ENCODE measurements at places on chromosomes 5 and 9.
A peak's percentile ranks its signal among the peaks of the same experiment; 100 is the strongest.

DNA sequence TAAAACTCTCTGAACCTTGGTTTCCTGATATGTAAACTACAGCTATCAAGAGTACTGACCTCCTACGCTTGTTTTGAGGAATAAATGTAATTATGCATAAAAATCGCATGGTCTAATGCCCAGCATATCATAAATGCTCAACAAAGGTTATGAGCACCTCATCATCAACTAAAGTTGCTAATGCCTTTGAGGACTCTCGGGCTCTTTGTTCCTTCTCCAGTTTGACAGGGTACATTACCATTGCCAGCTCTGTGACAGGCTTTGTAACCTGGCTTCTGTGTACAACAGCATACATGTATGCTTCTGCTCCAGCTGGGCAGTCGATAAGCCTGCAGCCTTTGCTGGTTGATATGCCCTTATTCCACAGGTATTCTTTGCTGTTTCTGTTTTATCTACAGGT, 95.2 kb downstream of the C9orf152 start:
- no peak for DNase-seq

DNA sequence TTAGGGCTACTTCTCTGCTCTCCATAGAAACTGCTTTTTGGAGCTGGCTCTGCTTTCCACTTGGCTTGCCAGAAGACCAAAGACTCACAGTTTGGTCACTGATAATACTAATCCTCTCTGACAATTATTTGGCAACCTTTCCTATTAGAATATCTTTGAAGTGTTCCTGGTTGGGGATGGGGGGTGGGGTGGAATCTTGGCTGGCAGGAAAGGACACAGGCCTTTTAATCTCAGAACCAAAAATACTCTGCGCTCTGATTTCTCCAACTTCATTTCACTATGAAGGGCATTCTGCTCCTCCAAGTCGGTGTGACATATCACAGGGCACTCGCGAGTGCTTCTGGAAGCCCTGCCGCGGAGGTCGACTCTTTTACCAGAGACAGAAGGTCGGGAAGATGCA, 1329.0 kb upstream of the WWC1 start:
- no peak for DNase-seq

- no peak for DNase-seq
These were observed 501.9 kb downstream of the KDM4C start for GRCh38 chr9:7259544-7260241.

DNA sequence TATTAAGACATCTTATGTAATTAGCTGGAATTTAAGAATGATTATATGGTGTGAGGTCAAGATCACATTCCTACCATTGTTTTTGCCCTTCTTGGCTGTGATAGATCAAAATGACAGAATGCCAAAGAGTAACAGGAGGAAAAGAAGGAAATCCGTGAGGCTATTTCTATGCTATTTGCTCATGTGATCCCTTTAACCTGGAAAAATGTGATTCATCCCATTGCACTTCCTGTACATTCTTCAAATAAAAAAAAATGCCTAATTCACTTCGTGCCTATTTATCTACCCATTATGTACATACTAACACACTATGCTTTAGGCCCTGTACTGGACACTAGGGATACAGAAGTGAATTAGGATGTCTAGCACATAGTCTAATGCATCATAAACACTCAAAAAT, 154.1 kb upstream of the PAPPA start:
- DNase-seq, result no peak

- DNase-seq, result no peak
These were observed 29.7 kb downstream of the SLC25A25 start for GRCh38 chr9:128097543-128098296.

GRCh38 chr5:9361835-9362234, 184.0 kb downstream of the SEMA5A start:
- no peak for DNase-seq

- no peak for DNase-seq
These were observed 158.3 kb downstream of the KCTD16 start for GRCh38 chr5:144328980-144329379.

DNA sequence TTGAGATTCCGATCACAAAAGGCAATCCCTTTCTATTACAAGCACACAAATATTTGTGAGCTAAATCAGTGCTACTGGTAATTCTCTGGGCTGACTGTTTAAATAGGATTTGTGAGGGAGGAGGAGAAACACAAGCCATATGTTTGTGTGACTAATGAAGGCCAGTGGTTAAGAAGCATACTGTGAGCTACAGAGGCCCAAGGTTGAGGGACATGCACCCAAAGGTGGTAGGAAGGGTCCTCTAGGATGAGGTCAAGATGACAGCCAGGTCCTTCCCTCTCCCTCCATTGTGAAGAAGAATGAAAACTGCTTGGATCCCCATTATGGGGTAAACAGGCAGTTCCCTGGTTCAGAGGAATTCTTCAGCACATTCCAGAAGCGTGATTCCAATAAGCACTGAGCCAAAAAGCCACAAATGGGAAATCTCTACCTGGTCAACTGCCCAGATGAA, 83.9 kb downstream of the SPOCK1 start:
- DNase-seq, result peak; percentile 31

DNA sequence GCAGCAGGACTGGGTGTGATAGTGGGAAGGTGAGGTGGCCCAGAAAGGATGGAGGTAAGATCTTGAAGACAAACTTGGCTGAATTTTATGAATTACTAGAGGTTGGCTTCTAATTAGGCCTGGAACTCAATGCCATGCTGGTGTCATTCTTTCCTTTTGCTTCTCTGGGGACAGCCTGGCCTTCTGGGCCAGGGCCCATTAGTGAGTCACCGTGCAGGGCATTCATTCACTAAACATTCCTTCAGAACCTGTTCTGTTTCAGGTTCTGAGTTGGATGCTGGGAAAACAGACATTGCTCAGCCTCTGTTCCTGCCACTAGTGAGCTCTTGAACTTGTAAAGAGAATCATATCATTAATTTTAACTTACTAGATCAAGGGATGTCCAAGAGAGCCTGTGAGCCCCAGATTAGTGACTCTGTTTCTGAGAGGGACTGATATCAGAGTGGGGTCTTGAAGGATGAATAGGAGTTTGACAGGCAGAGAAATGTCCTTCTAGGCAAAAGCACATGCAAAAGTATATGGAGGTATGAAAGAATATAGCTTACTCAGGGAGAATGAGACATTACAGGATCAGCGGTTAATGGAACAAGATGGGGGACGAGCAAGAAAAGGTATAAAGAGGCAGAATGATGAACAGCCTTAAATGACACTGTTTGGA, 66.5 kb downstream of the LHX2 start:
- DNase-seq, result no peak

DNA sequence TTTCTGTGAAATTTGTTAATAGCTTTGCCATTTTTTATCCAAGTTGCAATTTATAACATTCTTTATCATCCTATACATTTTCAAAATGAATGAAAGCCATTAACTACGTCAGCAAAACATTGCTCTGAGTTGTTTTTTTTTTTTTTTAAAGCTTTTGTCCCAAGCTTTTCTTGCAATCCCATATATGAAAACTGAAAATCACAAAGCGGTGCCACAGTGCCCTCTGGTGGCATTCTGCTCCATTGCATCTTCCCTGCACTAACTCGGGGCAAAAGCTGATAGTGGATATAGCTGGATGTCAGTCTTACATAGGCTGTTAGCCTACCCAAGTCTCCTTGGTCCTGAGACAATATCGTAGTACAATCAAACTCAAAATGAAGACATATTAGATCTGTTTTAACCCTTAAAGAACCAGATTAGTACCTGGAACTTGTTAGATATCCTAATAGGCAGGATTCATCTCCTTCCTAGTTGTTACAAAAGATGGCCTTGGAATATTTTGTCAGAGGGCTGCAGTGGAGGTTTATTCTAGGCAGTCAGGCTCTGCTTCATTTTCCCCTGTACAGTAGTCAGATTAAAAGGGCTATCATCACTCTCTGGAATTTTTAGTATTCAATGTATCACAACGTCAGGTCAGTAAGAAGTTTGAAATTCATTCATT, 669.9 kb downstream of the PTPRD start:
- DNase-seq, result no peak

DNA sequence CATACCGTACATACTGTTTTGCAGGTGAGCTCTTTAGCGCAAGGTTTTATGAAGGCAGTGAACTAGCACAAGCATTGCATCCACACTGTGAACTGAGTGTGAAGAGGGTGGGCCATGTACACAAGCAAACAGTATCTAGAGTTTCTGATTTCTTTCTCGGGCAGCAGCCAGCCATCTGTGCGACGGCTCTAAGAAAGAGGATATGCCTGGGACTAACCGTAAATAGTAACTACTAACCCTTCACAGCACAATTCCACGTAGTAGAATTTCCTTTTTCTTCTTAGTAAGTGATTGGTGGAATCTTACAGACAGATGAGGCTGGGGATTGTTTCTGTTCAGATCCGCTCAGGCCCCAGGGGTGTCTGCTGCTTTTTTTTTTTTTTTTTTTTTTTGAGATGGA, 89.0 kb downstream of the DRD1 start:
- DNase-seq, result no peak

All from skeletal muscle cell (primary cell).